ENCODE measurements at places on chromosomes 5 and 9.

- DNase-seq = no peak
Observed at GRCh38 chr9:135486267-135487065, 6.9 kb downstream of the PPP1R26 start.

GRCh38 chr9:83061990-83062650 lies 822 bp downstream of the RASEF start:
- no peak for DNase-seq

- DNase-seq = peak; percentile 12
Observed at GRCh38 chr5:92518318-92518904, 1062.6 kb downstream of the NR2F1-AS1 start.

DNA sequence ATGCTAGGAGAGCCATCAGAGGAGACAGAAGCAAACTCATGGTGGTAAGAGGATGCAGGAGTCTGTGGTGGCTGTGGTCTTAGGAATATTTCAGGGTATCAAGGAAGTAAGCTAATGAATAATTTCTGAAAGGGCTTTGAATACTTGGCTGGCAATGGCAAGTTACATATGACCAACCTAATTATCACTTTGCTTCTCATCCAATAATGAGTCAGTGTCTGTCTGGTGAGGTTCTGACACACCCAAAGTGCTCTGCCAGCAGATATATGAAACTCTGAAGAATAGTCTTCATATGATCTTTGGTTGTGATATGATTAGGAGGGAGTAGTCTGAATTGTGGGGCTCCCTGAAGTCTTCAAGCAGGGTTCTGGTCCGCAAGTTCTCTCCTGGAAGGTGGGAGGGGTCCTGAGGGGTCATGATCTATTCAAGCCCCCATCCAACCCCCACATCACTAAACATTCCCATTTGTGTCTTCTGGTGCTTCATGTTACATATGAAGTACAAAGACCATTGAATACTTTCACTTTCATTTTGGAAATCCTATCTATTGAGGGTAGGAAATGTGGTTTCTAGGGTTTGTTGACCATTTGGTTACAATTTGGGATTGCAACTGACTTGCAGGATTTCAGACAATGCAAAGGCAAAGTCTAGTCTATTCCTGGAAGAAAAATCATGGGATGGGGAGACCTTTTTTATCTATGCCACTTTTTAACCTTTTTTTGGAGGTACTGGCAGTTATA lies 199.9 kb upstream of the CDKN2B start:
- peak; percentile 26 for DNase-seq

- no peak for DNase-seq
Observed at GRCh38 chr9:86721843-86722705, 225.2 kb downstream of the GAS1 start.

- DNase-seq = no peak
Observed at GRCh38 chr5:78360674-78360923, 182 bp downstream of the SCAMP1 start.

DNA sequence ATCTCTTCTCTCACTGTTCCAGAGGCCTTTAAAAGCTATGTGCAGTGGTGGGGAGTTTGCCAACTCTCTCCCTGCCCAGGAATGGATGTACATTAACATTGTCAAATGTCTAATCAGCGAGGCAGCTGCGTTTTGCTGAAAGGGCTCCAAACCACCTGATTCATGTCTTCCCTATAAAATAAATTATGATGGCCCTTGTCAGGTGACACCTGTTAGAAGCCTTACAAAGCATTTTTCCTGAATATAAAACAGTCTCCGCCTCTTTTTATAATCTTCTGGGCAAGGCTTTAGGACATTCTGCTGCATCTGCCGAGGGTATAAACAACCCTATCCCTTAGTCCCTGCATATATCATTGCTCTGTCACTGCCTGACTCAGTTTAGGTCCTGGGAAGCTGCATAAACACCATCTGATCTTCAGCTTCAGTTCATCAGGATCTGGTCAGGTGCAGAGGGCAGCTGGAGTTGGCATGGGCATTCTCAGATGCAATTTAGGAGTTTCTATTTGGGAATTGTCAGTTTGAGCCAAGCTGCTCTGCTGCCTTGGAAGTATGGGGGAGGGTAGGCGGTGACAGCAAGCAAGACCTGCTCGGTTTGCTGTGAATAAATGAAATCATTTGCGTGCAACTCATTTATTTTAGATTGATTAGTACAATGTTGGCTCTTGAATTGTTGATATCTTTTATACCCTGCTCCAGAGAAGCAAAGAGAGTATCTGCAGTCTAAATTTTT lies 103.5 kb downstream of the ACER2 start:
- no peak for DNase-seq

DNA sequence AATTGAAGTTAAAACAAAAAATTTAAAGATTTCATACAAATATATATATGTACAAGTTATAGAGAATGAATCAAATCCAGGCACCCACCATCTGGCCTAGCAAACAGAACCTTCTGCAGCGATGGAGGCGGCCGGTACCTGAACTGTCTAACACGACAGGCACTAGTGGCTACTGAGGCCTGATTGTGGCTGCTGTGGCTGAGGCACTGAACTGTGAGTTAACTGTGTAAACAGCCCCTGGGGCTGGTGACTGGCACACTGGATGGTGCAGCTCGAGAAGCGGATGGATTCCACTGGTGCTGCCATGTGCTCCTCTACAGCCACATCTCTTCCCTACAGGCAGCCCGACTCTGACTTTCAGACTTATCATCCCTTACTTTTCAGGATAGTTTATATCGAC lies 82.4 kb downstream of the RAPGEF1 start:
- no peak for DNase-seq

- DNase-seq = no peak
Observed at GRCh38 chr9:125271081-125271480, 9.5 kb downstream of the GAPVD1 start.

GRCh38 chr5:81708889-81709288 lies 42.0 kb downstream of the SSBP2 start:
- DNase-seq = no peak

GRCh38 chr9:91193087-91193657 lies 168.5 kb downstream of the AUH start:
- peak; percentile 93 for DNase-seq

GRCh38 chr5:107422494-107422893 lies 248.2 kb downstream of the EFNA5 start:
- DNase-seq = no peak

GRCh38 chr9:88258601-88259000 lies 120.3 kb upstream of the SPATA31C2 start:
- no peak for DNase-seq

DNA sequence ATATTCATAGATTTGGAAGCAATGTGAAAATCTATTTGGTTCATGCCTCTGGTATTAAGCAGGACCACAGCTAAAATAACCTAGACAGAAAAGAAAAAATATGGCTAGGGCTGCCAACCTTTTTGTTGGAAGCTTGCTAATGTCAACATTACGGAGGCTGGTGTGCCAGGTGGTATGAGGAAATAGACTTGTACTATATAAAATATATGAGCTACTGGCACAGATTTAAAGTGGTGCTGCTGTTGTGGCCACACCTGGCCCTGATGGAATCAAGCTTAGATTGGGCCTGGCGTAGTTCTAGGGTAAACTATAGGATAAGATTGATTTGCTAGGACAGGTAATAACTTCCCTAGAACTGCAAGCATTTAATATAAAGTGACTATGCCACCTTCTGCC lies 10.6 kb upstream of the PARP8 start:
- DNase-seq = no peak

DNA sequence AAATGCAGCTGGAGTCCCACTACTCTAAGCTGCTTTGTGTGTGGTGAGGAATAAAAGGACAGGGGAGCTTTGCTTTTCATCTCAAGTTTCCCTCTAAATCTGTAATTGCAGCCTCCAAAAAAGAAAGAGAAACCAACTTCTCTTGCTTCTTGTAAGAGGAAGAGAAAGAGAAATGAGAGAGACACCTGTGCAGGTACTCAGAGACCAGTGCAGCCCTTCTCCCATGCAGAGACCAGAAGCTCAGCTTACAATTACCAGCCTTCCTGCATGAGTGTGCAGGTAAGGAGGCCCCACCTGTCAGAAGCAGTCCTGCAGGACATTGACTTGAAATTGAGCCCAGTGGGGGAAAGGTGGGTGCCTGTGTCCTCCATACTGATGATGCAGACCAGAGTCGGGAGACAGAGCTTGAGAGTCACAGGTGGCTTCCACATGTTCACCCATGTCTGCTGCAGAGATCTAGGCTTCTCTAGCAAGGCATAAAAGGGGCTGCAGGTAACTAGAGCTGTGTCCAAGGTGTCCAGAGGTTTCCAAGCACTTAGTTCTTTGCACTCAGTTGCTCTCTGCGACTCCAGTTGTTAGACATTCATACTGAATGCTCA lies 15.3 kb upstream of the MED10 start:
- DNase-seq = no peak

GRCh38 chr9:108671794-108672193 lies 184.0 kb downstream of the ACTL7B start:
- no peak for DNase-seq

DNA sequence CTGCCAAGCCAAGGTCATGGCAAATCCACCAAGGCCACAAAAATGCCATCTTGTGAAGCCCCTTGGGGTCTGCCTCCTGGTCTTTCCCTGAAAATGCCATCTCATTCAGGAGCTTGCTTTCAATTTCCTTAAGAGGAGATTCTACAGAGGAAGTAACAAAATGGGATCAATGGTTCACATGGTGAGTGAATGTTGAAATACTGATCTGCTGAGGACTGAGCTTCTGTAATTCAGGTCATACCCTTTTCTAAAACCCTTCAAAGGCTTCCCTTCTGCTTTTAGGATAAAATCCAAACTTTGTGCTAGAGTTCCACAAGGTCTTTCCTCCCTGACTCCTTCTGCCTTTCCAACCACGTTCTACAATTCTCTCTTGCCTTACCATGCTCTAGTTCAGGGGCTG lies 24.7 kb upstream of the NR3C1 start:
- peak; percentile 83 for DNase-seq

DNA sequence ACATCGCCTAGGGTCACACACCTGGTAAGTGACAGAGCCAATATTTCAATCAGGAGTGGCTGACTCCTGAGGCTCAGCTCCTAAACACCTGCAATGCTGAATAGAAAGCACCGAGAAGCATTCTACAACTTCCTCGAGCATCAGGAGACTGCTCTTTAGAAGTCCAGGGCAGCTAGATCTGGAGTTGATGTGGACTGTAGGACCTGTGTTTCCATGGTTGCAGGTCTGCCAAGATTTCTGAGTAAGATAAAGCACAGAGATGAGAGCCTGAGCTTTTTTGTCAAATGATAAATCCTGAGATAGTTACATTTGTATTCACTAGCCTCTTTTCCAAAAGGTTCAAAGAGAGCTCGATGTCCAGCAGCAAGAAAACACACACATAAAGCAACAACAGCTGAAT lies 43.8 kb downstream of the YIPF5 start:
- no peak for DNase-seq

DNA sequence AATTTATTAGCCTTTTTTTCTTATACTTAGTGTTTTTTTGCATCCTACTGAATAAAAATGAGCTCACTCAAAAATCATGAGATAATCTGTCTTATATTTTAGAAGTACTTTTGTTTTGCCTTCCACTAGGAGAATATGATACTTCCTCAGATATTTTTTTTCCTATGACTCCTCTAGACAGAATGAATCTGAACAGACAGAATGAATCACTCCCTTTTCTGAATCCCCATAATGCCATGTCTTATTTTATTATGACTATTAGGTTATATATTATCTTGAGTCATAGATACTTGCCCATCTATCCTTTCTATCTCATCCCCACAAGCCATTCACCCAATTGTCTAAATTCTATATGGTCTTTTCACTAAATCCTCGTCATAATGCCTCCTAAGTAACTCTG lies 134.6 kb downstream of the BRINP1 start:
- no peak for DNase-seq

- DNase-seq = no peak
Observed at GRCh38 chr5:32020946-32021345, 153.2 kb downstream of the GOLPH3 start.

GRCh38 chr9:23441275-23441674 lies 384.8 kb downstream of the ELAVL2 start:
- no peak for DNase-seq

GRCh38 chr5:13249854-13250253 lies 694.6 kb downstream of the DNAH5 start:
- DNase-seq = no peak

DNA sequence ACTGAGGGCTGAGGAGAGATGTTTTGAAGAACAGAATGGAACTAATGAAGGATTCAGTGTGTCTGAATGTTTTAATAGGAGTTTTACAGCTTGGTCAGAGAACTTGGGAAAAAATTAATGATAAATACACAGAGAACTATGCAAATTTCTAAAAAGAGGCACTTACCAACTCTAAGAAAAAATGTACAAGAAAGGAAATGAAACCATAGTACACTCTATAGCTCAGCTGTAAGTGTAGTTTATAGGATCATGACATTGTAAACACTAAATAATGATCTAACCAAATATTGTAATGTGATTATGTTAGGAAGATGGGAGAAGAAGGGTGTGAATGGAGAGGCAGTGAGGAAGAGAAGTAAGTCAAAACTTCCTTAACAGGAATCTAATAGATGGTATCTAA lies 205.2 kb downstream of the SEC61B start:
- DNase-seq = no peak

GRCh38 chr5:131776450-131776849 lies 20.4 kb downstream of the FNIP1 start:
- no peak for DNase-seq

GRCh38 chr5:180736536-180736935 lies 3.3 kb downstream of the OR2Y1 start:
- DNase-seq = no peak

GRCh38 chr5:149320791-149321330 lies 24.4 kb upstream of the GRPEL2 start:
- no peak for DNase-seq

- DNase-seq = no peak
Observed at GRCh38 chr9:129111528-129112151, 425 bp downstream of the PTPA start.

GRCh38 chr9:31807574-31808256 lies 576.7 kb upstream of the ACO1 start:
- no peak for DNase-seq

GRCh38 chr5:41364346-41364745 lies 146.1 kb downstream of the PLCXD3 start:
- DNase-seq = no peak

- no peak for DNase-seq
Observed at GRCh38 chr5:146560205-146560812, 44.3 kb upstream of the GPR151 start.

- no peak for DNase-seq
Observed at GRCh38 chr9:4787876-4788275, 4.9 kb upstream of the RCL1 start.

GRCh38 chr5:40551496-40552491 lies 127.9 kb upstream of the PTGER4 start:
- peak; percentile 18 for DNase-seq
